ENCODE measurements at places on chromosomes 5 and 9. TPM values are rescaled to one million over a fixed set of nuclear protein-coding genes. Genes with fewer than 3 reads are reported as not detected.

DNA sequence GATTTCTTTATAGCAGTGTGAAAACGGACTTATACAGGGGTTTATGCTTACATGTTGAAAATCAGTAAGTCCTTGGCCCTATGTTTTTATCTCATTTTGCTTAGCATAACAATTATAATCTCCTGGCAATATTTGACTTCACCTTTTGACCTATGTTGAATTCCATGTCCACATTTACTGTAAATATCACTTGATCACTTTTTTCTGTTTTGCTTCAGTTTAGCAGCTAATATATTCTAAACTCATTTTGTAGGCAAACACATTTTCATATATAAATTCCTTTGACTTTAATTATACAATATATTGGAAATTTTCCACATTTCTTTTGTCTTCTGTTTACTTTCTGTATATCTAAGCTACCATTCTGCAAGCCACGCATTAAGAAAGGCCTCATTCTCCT lies 674.0 kb downstream of the MAT2B start:
- H3K27me3 ChIP-seq: no peaks in the 10 kb centered on the region
- no peak overlapping the region for H3K4me3 ChIP-seq
- no peak for DNase-seq
- peaks cover 4% of the 10 kb centered on the region for H3K4me1 ChIP-seq
- H3K36me3 ChIP-seq: peaks cover 3% of the 10 kb centered on the region
- no peak overlapping the region for H3K27ac ChIP-seq

- H3K4me1 ChIP-seq: no peaks in the 10 kb centered on the region
- H3K27me3 ChIP-seq: no peaks in the 10 kb centered on the region
- no peak overlapping the region for H3K4me3 ChIP-seq
- DNase-seq: no peak
Observed at GRCh38 chr5:101102506-101102905, 199.4 kb upstream of the ST8SIA4 start.

GRCh38 chr5:1440098-1440493 lies 5.1 kb downstream of the SLC6A3 start:
- H3K4me1 ChIP-seq: no peaks in the 10 kb centered on the region
- DNase-seq: no peak
- H3K27me3 ChIP-seq: peaks cover 23% of the 10 kb centered on the region
- H3K36me3 ChIP-seq: no peaks in the 10 kb centered on the region

The CEP72 gene
- total RNA-seq: 26.7 TPM

- no peak for DNase-seq
- no peaks in the 10 kb centered on the region for H3K27me3 ChIP-seq
- H3K36me3 ChIP-seq: no peaks in the 10 kb centered on the region
- no peaks in the 10 kb centered on the region for H3K4me1 ChIP-seq
Observed at GRCh38 chr5:95701074-95701473, 18.3 kb upstream of the SPATA9 start.

The MELK gene
- 40.1 TPM for total RNA-seq

GRCh38 chr9:106622164-106622487 lies 240.8 kb upstream of the ZNF462 start:
- no peak overlapping the region for H3K27ac ChIP-seq
- no peaks in the 10 kb centered on the region for H3K27me3 ChIP-seq
- H3K4me1 ChIP-seq: peaks cover 16% of the 10 kb centered on the region
- no peaks in the 10 kb centered on the region for H3K36me3 ChIP-seq
- H3K4me3 ChIP-seq: no peak overlapping the region

DNA sequence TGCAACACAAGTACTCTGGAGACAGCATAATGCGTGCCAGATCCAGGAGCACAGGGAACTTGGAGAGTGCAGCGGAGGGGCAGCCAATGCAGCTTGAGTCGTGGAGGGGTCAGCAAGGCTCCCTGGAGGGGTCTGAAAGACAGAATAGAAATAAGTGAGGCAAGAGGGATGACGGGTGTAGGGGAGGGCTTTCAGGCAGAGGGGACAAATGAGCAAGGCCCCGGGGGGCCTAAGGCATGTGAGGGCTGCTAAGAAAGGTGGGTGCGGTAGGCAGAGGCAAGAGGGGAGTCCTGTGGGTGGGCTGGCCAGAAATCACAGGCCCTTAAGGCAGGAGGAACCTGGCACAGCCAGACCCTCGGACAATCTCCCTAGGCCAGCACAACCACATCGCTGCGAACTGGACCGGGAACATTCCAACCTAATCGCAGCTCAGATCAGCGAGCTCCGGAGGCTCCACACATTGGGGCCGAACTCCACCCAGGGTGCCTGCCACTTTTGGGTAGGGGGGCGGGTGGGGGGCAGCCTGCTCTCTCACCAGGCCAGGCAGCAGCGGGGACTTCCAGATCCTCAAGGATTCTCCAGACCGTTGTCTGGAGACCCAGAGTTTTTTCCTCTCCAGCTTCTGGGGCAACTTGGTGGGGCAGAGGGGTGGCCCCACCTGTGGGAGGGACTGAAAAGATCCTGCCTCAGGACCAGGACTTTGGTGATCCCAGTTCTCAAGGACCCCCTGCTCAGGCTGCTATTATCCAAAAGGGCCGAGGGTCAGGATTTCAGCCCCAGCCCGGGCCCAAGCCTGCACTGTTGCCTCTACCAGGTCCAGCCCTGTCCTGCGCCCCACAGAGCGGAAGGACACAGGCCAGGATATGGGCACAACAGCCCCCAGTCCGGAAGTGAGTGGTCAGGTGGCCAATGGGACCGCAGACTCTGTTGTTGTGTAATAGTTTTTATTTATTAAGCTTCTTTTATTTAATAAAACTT lies 22.7 kb upstream of the CYSTM1 start:
- H3K4me3 ChIP-seq: no peak overlapping the region
- no peaks in the 10 kb centered on the region for H3K4me1 ChIP-seq
- no peak for DNase-seq
- no peak overlapping the region for H3K27ac ChIP-seq
- H3K27me3 ChIP-seq: peaks cover 7% of the 10 kb centered on the region

The CTNND2 gene
- total RNA-seq: 7.0 TPM

- H3K27ac ChIP-seq: no peak overlapping the region
- no peaks in the 10 kb centered on the region for H3K27me3 ChIP-seq
- DNase-seq: no peak
- H3K4me1 ChIP-seq: no peaks in the 10 kb centered on the region
Observed at GRCh38 chr5:169545762-169546161, 37.8 kb upstream of the SPDL1 start.

GRCh38 chr5:111853748-111854147 lies 96.8 kb upstream of the NREP start:
- no peaks in the 10 kb centered on the region for H3K4me1 ChIP-seq
- no peak overlapping the region for H3K4me3 ChIP-seq
- no peak for DNase-seq
- H3K36me3 ChIP-seq: no peaks in the 10 kb centered on the region

DNA sequence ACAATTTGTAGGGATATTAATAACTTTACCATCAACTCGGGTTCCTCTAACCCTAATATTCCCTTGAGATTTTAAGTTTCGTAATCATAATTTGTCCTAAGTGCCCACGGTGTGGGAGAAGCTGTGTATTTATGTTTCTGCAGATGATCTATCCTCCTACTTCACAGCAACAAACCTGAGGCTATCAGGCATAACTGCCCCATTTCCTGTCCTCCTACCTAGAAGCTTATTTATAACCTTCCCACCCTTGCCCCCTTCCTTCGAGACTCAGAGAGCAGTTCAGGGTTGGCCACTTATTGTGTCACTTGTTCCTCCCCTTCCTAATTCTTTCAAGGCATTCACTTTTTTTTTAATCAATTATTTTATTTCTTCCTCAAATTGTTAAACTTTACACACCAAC lies 29.6 kb upstream of the LCP2 start:
- no peak overlapping the region for H3K4me3 ChIP-seq
- no peak overlapping the region for H3K27ac ChIP-seq
- H3K36me3 ChIP-seq: no peaks in the 10 kb centered on the region
- peaks cover 3% of the 10 kb centered on the region for H3K4me1 ChIP-seq

The ANKRD18B gene
- 10.6 TPM for total RNA-seq

DNA sequence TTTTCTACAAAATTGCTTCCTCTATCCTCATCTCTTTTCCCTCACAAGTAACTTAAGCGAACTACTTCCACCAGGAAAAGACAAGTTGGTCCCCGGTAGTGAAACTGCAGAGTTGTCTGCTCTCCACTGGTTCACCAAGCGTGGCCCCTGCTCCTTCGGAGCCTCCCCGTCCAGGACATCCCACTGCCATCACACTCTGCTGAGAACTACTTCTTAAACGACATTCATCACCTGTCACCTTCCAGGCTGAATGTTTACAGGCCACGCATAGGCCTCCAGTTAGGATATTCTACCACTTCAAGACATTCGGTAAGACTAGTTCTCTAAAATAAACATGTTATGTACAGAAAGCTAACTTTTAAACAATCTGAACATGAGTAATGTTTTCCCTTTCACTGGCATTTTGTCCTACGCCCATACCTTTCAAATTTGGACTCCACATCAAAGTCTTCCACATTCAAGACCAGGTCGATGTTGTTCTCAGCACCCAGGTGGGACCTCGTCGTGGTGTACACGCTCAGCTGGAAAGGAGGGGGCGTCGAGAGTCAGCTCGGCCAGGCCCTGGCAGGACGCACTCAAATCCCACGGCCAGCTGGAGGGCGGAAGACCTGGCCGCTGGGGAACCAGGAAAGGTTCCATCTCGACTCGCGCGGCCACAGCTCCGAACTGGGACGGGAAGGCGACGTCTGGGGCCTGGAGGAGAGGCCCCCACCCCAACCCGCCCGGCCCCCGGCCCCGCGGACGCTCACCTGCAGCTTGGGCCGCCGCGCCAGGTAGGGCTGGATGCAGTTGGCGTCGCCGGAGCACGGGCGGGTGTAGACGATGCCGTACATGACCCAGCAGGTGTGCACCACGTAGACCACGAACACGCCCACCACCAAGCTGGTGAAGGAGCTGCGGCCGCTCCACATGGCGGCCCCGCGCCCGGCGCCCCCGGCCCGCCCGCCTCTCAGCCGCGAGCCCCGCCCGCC lies 683 bp downstream of the CLPTM1L start:
- no peaks in the 10 kb centered on the region for H3K4me1 ChIP-seq
- peaks cover 38% of the 10 kb centered on the region for H3K36me3 ChIP-seq
- no peak for DNase-seq

DNA sequence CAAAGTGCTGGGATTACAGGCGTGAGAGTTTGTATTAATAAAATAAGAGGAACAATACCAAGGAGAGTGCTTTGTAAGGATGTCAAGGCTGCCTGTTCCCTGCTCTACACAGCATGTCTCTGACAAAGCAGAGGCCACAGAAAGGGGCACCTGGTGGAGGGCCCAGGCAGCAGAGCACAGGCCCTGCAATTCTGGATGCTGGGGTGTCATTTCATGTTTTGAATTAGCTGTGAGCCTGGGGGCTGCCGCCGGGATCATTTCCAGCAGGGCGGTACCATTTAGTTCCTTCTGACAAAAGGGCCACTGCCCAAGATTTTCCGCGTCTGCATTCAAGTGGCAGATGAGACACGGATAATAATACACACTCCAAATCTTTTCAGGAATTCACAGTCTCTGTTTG lies 396.9 kb downstream of the GADD45G start:
- H3K4me1 ChIP-seq: peaks cover 3% of the 10 kb centered on the region
- H3K27me3 ChIP-seq: no peaks in the 10 kb centered on the region
- no peaks in the 10 kb centered on the region for H3K36me3 ChIP-seq
- no peak overlapping the region for H3K27ac ChIP-seq
- DNase-seq: no peak
- H3K4me3 ChIP-seq: no peak overlapping the region

GRCh38 chr9:89593727-89594427 lies 10.9 kb upstream of the GADD45G start:
- no peak overlapping the region for H3K4me3 ChIP-seq
- H3K27me3 ChIP-seq: no peaks in the 10 kb centered on the region
- H3K4me1 ChIP-seq: peaks cover 3% of the 10 kb centered on the region
- no peaks in the 10 kb centered on the region for H3K36me3 ChIP-seq
- peak; percentile 86 for DNase-seq
- no peak overlapping the region for H3K27ac ChIP-seq

DNA sequence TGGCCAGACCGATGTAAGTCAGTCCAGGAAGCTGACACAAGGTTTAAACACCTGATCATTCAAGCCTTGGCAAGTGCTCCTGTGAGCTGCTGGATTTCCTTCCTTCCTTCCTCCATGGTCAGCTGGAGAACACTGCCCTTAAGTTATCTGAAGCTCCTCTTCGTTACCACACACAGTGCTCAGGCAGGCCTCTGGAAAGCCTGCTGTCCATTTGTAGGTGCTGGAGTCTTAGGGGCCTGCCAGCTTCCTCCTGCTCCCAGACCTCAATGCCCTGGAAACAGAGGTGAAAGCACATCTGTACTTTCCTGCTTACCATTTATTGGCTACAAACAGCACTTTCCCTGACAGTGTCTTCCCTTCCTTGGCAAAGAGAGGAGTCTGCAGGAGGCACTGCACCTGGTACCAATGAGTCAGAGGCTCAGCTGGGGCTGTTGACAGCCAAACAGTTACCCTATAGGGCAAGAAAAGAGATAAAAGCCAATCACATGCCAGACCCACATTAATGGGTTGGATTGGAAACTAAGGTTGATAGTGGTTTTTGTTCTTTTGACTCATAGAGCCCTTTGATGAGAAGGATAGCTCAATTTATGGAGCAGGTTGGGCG lies 72.6 kb upstream of the PUM3 start:
- H3K27ac ChIP-seq: no peak overlapping the region
- no peak for DNase-seq
- no peaks in the 10 kb centered on the region for H3K36me3 ChIP-seq
- no peak overlapping the region for H3K4me3 ChIP-seq

DNA sequence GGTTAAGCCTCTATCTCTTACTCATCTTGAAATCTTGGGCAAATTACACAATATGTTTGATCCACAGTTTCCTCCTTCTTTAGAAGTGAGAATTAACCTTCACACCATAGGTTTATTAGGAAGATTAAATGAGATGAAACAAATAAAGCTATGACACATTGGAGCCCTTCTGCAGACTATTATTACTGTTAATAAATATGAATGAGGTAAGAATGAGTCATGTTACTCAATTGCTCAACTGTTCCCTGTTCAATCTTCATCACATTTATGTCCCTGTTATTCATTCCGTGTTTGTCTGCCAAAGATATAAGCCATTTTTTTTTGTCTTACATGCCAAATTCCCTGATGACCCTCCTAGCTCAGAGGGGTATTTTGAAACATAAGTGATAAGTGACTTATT lies 52.1 kb upstream of the PAPPA start:
- DNase-seq: no peak
- H3K4me3 ChIP-seq: no peak overlapping the region
- no peaks in the 10 kb centered on the region for H3K36me3 ChIP-seq
- H3K4me1 ChIP-seq: no peaks in the 10 kb centered on the region
- no peak overlapping the region for H3K27ac ChIP-seq

Measured in H9 (cell line).